ENCODE measurements at places on chromosomes 1 and 21.
A peak's percentile ranks its signal among the peaks of the same experiment; 100 is the strongest.

GRCh38 chr1:162977944-162978568 lies 91.1 kb upstream of the RGS4 start:
- no peak for DNase-seq

- DNase-seq, result no peak
Observed at GRCh38 chr1:237795558-237795957, 95.2 kb downstream of the ZP4 start.

GRCh38 chr1:173429471-173430402 lies 47.4 kb upstream of the PRDX6 start:
- peak; percentile 95 for DNase-seq

DNA sequence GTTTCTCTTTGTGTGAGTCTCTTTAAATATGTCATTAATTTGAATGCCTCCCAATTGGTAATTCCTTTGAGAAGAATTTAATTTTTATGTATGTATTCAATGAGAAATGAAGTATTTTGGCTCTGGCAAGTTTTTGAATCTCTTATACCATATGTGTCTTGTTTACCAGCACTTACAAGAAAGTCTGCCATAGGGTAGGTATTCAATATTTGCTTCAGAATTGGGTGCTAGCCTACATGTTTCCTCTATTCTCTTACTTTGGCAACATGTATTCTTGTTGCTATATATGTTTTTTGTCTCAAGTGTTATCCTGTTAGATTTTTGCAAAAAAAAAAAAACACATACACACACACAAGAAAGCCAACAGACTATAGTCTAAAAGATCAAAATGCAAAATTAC lies 350.5 kb upstream of the PRMT6 start:
- no peak for DNase-seq

DNA sequence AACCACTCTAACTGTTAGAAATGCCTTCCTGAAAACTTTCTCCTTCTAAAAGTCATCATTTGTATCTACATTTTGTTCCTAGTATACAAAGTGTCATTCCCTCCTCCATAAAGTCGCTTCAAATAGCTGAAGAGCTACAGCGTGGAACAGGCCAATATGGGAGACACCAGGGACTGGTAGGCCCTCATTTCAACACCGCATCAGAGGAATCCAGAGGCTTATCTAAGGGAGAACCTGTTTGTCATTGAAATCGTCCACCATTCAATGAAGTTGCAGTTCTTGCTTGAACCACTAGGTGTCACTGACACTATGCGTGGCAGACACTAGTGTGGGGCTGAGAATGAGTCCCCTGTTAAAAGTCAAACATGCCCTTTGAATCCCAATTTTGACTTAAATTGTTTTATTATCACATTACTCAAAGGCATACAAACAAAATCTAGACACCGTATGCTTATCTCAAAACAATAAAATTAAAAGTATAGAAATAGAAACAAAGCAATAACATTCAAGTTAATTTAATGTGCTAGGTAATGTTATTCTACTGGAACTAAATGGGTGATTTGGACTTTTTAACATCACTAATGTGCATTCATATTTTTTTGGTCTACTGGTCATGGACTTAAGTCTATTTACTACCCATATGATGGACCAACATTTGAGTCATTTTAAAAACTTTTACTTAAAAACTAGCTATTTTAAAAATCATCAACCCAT lies 182.3 kb downstream of the FCRL5 start:
- DNase-seq, result peak; percentile 96

GRCh38 chr1:97364086-97364485 lies 556.7 kb downstream of the DPYD start:
- no peak for DNase-seq

- peak; percentile 34 for DNase-seq
Observed at GRCh38 chr1:55040083-55040932, 960 bp downstream of the PCSK9 start.

DNA sequence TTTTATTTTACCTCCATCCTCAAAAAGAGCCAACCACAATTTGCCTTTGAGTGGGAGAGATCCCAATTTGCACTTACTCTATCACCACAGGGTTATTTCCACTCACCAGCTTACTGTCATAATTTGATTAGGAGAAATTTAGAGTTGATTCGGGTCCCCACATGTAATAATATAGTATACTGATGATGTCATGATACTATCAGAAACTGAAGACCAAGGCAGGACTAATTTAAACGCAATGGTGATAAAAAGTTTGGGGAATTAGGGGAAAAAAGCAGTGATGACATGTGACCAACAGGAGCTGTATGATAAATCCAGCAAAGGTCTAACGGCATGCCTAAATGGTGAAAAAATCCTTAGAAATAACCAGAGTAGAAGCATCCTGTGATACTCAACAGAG lies 54.4 kb downstream of the TRIM33 start:
- DNase-seq, result no peak

- DNase-seq, result no peak
Observed at GRCh38 chr1:29133861-29134694, 10.4 kb upstream of the TMEM200B start.

GRCh38 chr1:154157520-154158306 lies 2.8 kb upstream of the NUP210L start:
- peak; percentile 98 for DNase-seq

DNA sequence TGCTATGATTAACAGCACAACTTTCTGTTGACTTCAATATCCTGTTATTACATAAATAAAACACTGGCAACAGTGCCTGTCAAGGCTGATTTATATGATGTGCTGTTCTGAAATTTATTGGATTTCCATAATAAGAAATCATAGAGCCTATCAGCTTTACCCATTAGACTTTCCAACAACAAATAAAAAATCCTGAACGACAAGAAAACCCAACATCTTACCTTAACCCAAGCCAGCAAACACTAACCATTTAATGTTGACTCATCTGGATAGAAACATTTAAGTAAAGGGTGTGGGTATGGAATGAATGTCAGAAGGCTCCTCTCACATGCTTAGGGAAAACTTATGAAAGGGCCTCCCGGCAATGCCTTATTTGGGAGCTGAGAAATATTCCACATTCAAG lies 165.1 kb downstream of the SLC45A1 start:
- DNase-seq, result no peak

DNA sequence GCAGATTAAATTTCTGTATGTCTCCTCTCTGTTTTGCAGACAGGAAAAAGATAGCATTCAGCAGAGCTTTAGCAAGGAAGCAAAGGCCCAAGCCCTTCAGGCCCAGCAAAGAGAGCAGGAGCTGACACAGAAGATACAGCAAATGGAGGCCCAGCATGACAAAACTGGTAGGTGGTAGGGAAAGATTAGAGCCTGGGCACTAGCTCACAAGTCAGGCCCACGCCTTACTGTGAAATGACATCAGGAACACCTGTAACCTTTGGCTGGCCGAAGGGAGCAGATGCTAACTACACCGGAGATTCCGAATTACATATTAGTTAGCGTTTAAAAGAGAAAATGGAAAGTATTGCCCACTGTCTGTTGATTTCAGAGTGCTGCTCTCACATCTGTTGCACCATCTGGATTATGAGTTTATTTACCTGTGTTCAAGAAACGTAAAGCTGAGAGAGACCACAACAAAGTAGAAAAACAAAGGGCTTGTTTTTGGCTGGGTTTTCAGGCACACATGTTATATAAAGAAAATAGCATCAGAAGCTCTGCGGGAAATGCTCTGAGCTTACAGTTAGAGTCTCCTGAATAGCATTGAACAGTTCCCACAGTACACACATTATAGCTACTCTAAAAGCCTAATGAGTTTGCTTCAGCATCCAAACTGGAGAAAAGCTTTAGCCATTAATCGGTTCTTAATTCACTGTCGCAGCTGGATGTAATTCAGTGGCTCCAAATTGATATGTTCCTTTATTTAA lies 160.0 kb downstream of the SDCCAG8 start:
- no peak for DNase-seq

GRCh38 chr1:244712669-244713068 lies 59.7 kb downstream of the DESI2 start:
- no peak for DNase-seq

DNA sequence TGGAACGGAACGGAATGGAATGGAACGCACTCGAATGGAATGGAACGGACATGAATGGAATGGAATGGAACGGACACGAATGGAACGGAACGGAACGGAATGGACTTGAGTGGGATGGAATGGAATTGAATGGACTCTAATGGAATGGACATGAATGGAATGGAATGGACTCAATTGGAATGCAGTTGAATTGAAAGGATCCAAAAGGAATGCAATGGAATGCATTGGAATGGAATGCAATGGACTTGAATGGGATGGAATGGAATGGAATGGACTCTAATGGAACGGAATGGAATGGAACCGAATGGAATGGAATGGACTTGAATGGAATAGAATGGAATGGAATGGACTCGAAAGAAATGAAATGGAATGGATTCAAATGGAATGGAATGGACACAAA lies 102.4 kb upstream of the OR4F16 start:
- no peak for DNase-seq

DNA sequence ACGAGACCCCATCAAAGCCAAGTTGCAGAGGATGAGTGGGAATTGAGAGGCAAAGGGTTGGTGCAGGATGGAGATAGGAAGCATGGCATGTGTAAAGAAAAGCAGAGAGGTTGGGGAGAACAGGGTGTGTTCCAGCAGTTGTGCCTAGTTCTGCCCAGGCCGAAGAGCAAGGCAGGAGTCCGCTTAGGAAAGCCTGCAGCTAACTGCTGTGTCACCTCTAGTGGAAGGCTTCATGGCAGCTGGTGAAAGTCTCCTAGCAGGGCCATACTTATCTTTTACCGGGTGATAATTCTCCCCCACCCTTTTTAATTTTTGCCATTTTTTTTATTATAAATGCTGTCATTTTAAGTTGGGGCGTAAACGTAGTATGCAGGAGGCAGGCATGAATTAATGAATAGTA lies 93.6 kb downstream of the NFIA start:
- peak; percentile 55 for DNase-seq

GRCh38 chr1:39183503-39184353 lies 20.8 kb upstream of the MACF1 start:
- DNase-seq, result peak; percentile 86

- peak; percentile 59 for DNase-seq
Observed at GRCh38 chr1:204190212-204191211, 5.8 kb downstream of the KISS1 start.

GRCh38 chr21:29661672-29662442 lies 277.9 kb downstream of the GRIK1 start:
- peak; percentile 44 for DNase-seq

DNA sequence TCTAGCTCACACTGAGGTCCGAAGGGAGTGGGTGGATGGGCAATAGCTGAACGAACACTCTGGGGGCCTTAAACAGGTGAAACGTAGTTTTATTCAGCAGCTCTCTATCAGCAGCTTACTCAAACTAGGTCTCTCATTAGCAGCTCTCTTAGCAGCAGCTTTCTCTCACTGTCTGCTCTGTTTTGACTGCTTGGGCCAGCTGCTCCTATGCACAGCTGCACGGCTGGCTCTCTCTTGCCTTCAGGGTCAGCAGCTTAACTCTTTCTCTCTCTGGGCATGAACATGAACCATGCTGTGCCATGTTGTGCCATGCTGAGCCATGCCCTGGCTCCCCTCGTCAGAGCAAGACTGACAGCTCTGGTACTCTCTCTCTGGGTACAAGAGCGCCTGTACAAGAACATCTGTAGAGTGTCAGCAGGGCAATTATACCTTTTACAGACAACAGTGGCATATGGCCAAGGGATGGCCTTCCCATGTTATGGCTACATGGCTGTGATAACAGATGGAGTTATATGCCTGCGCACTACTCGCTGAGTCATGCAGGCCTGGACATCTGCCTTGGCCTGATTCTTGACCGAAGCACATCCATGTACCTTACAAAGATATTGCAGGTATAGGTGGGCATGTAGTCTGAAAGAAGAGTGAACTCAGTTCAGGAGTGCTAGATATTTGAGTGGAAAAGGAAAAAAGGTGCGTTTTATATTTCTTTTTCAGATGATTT lies 152.4 kb downstream of the LEPR start:
- DNase-seq, result no peak

- peak; percentile 66 for DNase-seq
Observed at GRCh38 chr1:155729031-155729898, 40.4 kb downstream of the DAP3 start.
